ENCODE measurements at places on chromosomes 11 and 22. TPM values are rescaled to one million over a fixed set of nuclear protein-coding genes. Genes with fewer than 3 reads are reported as not detected.

CNIH2 gene
- total RNA-seq: 4.6 TPM

TSGA10IP gene
- total RNA-seq: not detected

MB gene
- not detected for total RNA-seq

CYTH4 gene
- 2.3 TPM for total RNA-seq

SCGB1C1 gene
- not detected for total RNA-seq

GRCh38 chr22:38189104-38189503, 7.5 kb upstream of the PLA2G6 start:
- no peak for DNase-seq

- DNase-seq: no peak
Measured at GRCh38 chr11:59267736-59268475, 55.2 kb upstream of the MPEG1 start.

DNA sequence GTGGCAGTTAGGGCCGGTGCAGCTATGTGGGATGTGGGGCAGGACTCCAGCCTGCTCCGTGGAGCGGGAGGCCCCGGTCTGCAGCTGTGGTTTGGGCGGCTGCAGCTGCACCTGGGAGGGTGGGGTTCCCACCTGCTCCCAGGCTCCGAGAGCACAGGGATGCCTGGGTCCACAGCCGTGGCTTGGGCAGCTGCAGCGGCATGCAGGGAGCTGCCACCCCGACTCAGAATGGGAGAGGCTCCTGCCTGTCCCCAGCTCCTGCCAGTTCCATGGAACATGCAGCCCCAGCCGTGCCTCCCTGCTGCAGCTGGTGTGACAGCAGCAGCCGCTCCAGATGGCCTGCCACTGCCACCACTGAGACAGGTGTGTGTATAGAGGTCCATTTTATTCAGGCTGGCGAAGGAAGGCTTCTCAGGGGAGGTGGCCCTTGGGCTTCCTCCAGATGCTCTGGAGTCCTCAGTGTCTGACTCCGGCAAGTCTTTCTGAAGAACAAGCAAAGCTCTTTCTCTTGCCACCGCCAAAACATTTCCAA, 21.8 kb upstream of the UPK3A start:
- DNase-seq: no peak

GRCh38 chr11:64344787-64345186, 4.8 kb downstream of the CCDC88B start:
- DNase-seq: no peak

GRCh38 chr11:92264350-92264749, 39.7 kb downstream of the FAT3 start:
- DNase-seq: no peak

- no peak for DNase-seq
Measured at GRCh38 chr22:39658367-39658766, 87.8 kb downstream of the CACNA1I start.

DNA sequence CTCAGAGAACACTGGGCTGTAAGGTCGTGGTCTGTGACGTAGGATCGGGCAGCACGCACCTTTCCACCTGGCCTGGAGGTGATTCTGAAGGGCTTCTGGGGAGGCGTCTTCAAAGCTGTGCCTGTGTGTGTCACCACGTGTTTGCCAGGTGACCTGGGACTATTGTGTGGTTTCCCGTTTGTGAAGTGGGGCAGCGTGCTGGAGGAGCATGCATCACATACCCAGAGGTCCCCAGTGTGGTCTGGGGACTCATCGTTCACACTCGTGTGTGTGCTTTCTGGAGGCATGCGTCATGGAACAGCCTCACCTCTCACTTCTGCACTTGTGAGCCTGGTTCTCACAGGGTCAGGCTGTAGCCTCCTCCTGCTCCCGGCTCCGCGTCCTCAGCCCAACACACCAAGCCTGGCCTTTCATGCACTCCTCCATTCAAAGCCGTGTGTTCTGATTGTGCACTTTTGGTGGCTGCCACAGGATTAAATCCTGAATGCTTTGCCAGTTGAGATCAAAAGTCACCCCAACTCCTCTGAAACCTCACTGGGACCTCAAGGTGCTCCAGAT, 106.3 kb downstream of the KCNQ1OT1 start:
- no peak for DNase-seq
